Effector CD4-positive, alpha-beta T cell (primary cell): ENCODE measurements at places on chromosomes 7 and 10.
A peak's percentile ranks its signal among the peaks of the same experiment; 100 is the strongest.

DNA sequence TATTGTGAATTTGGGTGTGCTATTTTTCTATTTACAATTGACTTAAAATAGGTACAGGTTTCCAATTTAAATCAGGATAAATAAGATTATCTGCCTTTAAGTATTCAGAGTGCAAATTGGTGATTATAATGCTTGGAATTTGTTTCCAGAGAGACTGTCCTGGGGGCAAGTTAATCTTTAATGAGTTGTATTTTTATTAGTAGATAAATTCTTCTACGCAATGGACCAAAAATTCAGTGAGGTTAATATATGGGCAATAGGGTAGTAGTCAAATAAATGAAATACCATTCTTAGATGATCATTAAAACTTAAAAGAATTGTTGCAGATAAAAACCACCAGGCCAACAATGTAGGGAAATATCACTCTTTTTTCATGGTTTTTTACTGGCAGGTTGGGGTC, 3.4 kb downstream of the BICC1 start:
- DNase-seq = no peak

DNA sequence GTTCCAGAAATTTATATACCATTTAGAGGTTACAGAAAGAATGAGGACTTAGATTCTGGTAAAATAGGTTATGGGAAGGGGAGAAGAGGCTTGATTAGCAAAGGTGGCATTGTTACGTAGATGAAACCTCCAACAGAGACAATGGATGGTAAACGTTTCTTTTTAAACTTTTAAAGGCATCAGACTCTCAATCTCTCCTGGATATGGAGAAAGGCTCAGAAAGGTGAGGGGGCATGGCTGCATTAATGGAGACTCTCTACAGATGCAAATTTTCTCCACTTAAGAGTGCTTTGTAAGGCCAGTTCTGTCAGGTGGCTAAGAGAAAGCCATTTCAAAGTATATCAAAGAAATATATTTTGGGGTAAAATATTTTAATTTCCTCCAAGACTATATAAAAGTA, 240.9 kb upstream of the PTER start:
- DNase-seq = no peak

- DNase-seq = peak; percentile 4
Measured at GRCh38 chr7:129095258-129095657, 40.3 kb upstream of the TNPO3 start.

DNA sequence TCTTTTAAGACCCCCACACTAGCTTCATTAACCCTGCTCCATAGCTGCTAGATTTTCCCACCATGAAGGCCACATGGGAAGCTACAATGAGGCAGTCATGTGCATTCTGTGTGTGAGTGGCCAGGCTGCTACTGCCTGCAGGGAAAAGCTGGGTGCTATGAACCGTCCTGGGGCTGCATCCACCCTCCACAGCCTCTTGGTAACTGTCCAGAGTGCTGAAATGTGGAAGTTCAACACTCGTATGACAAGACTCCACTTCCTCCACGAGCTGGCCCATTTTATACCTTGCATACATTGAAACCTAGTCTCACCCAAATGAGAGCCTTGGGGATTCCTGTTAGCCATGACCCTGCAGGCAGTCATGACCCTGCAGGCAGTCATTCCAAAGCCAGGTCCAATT, 59.4 kb downstream of the CUZD1 start:
- DNase-seq = no peak

GRCh38 chr10:44477046-44477425, 92.1 kb upstream of the CXCL12 start:
- no peak for DNase-seq

GRCh38 chr7:80151274-80151665, 16.6 kb downstream of the GNAI1 start:
- DNase-seq = no peak
